Panc1 (cell line): ENCODE measurements at places on chromosomes 7 and 10. TPM values are rescaled to one million over a fixed set of nuclear protein-coding genes. Genes with fewer than 3 reads are reported as not detected.
A peak's percentile ranks its signal among the peaks of the same experiment; 100 is the strongest.

- no peaks in the 10 kb centered on the region for H3K36me3 ChIP-seq
- H3K4me1 ChIP-seq, result no peaks in the 10 kb centered on the region
- no peak overlapping the region for H3K4me3 ChIP-seq
- DNase-seq, result no peak
- H3K27me3 ChIP-seq, result peaks cover 34% of the 10 kb centered on the region
- H3K27ac ChIP-seq, result no peak overlapping the region
Measured at GRCh38 chr7:33076737-33077136, 14.2 kb upstream of the NT5C3A start.

- H3K27me3 ChIP-seq, result no peaks in the 10 kb centered on the region
- no peaks in the 10 kb centered on the region for H3K36me3 ChIP-seq
- H3K27ac ChIP-seq, result no peak overlapping the region
- no peaks in the 10 kb centered on the region for H3K4me1 ChIP-seq
- no peak overlapping the region for H3K4me3 ChIP-seq
Measured at GRCh38 chr10:108132303-108132702, 967.8 kb upstream of the SORCS1 start.

GRCh38 chr7:156334636-156335035, 305.9 kb upstream of the RNF32 start:
- peaks cover 9% of the 10 kb centered on the region; the same call in 1 of the 2 replicates for H3K27me3 ChIP-seq
- H3K27ac ChIP-seq, result no peak overlapping the region
- no peaks in the 10 kb centered on the region for H3K36me3 ChIP-seq
- peak; percentile 18 for DNase-seq
- H3K4me1 ChIP-seq, result no peaks in the 10 kb centered on the region

- no peaks in the 10 kb centered on the region for H3K36me3 ChIP-seq
- no peak for DNase-seq
- no peak overlapping the region for H3K27ac ChIP-seq
- H3K4me3 ChIP-seq, result no peak overlapping the region
- no peaks in the 10 kb centered on the region for H3K27me3 ChIP-seq
Measured at GRCh38 chr10:75098902-75099673, 12.4 kb upstream of the SAMD8 start.

- H3K4me3 ChIP-seq, result no peak overlapping the region
- H3K27me3 ChIP-seq, result no peaks in the 10 kb centered on the region
- H3K4me1 ChIP-seq, result peaks cover 13% of the 10 kb centered on the region
- no peak for DNase-seq
- no peak overlapping the region for H3K27ac ChIP-seq
Measured at GRCh38 chr10:11598712-11599397, 12.6 kb downstream of the USP6NL start.

DNA sequence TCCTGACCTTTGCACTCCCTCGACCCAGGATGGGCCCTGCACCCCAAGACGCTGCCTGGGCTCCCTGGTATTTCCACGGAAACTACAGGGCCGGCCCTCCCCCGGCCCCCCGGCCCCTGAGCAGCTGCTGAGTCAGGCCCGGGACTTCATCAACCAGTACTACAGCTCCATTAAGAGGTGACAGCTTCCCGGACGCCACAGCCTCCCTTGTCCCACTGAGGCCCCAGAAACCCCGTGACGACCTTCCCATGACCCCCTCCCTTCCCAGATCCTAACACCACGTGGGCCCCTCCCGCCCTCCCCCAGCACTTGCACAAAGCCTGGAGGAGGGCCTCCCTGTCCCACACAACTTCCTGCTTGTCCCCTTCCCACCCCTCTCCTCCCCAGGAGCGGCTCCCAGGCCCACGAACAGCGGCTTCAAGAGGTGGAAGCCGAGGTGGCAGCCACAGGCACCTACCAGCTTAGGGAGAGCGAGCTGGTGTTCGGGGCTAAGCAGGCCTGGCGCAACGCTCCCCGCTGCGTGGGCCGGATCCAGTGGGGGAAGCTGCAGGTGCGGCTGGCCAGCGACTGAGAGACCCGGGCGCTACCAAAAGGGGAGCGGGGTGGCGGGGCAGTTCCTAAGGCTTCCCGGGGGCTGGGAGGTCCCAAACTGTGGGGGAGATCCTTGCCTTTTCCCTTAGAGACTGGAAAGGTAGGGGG, 5.7 kb downstream of the NOS3 start:
- no peaks in the 10 kb centered on the region for H3K36me3 ChIP-seq
- no peak for DNase-seq
- no peaks in the 10 kb centered on the region for H3K27me3 ChIP-seq
- no peak overlapping the region for H3K27ac ChIP-seq

DNA sequence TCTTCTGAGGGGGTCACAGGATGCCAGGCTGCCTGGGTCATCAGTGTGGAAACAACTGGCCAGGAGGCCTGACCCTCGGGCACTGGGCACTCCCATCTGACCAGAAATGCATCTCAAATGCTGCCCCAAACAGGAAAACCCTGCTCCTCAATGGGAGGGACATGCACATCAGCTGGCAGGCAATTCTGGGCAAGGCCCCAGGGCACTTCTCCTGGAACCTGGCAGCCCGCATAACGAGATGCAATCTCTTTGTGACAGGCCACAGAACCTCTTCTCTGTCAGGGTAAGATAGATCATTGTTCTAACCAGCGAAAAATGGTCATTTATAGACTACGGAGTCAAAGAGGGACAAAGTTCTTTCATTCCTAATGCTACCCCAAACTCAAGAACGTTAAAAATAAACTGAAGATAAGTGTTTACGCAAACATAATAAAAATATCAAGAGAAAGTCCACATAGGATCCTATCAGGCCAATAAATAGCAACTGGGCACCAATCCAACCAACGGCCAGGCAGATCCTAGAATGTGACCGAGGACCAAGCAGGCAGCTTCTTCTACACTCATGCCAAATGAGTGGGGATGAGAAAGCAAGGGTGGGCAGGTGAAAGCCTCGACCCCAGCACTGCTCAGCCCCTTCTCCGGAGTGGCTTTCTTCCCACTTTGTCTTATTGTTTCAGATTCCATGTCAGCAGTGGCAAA, 212.3 kb downstream of the TCERG1L start:
- H3K36me3 ChIP-seq, result no peaks in the 10 kb centered on the region
- DNase-seq, result no peak
- H3K27me3 ChIP-seq, result no peaks in the 10 kb centered on the region

GRCh38 chr7:46175221-46175620, 254.1 kb upstream of the IGFBP3 start:
- H3K27me3 ChIP-seq, result no peaks in the 10 kb centered on the region
- DNase-seq, result no peak
- H3K36me3 ChIP-seq, result no peaks in the 10 kb centered on the region
- no peaks in the 10 kb centered on the region for H3K4me1 ChIP-seq

- no peak overlapping the region for H3K4me3 ChIP-seq
- no peaks in the 10 kb centered on the region for H3K36me3 ChIP-seq
- no peaks in the 10 kb centered on the region for H3K27me3 ChIP-seq
- DNase-seq, result no peak
Measured at GRCh38 chr7:154781369-154782303, 221.3 kb downstream of the PAXIP1 start.

- no peaks in the 10 kb centered on the region for H3K4me1 ChIP-seq
- no peaks in the 10 kb centered on the region for H3K27me3 ChIP-seq
- DNase-seq, result no peak
- no peak overlapping the region for H3K27ac ChIP-seq
- no peaks in the 10 kb centered on the region for H3K36me3 ChIP-seq
Measured at GRCh38 chr7:7771452-7771851, 53.0 kb upstream of the RPA3 start.

DNA sequence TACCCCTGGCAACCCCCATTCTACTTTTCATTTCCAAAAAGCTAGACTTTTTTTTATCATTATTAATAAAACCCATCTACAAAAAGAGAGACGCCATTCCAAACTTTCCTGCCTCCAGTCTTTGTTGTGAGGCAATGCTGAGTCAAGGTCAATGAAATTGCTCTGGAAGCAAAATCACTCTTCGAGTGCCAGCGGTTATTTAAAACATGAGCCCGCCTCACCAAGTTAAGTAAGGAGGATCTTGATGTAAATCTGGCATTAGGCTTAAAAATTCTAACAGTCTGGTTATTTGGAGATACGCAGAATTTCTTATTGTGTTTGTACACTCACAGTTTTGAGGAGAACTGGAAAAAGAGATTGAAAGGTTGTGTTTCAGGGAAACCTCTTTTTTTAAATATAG, 1196.3 kb downstream of the TYW1 start:
- H3K27me3 ChIP-seq, result no peaks in the 10 kb centered on the region
- no peaks in the 10 kb centered on the region for H3K4me1 ChIP-seq
- no peak overlapping the region for H3K4me3 ChIP-seq
- no peaks in the 10 kb centered on the region for H3K36me3 ChIP-seq
- no peak for DNase-seq

DNA sequence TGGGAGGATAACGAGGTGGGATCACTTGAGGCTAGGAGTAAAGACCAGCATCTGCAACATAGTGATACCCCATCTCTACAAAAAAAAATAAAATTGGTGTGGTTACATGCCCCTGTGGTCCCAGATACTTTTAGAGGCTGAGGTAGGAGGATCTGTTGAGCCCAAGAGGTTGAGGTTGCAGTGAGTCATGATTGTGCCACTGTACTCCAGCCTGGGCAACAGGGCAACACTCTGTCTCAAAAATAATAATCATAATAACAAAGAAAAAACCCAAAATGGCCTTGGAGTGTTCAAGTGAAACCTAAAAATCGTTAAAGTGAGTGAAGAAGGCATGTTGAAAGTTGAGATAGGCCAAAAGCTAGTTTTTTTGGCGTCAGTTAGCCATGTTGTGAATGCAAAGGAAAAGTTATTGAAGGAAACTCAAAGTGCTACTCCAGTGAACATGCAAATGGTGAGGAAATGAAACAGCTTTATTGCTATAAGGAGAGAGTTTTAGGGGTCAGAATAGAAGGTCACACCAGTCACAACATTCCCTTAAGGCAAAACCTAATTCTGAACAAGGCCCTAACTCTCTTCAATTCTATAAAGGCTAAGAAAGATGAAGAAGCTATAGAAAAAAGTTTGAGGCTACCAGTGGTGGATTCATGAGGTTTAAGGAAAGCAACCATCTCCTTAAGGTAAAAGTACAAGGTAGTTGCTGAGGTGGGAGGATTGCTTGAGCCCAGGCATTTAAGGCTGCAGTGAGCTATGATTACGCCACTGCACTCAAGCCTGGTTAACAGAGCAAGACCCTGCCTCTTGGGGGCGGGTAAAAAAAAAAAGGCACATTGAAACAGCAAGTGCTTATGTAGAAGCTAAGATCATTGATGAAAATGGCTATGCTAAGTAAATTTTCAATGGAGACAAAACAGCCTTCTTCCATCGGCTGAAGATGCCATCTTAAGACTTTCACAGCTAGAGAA, 45.4 kb upstream of the STOX1 start:
- H3K27me3 ChIP-seq, result no peaks in the 10 kb centered on the region
- H3K4me3 ChIP-seq, result no peak overlapping the region
- DNase-seq, result no peak
- no peak overlapping the region for H3K27ac ChIP-seq

DNA sequence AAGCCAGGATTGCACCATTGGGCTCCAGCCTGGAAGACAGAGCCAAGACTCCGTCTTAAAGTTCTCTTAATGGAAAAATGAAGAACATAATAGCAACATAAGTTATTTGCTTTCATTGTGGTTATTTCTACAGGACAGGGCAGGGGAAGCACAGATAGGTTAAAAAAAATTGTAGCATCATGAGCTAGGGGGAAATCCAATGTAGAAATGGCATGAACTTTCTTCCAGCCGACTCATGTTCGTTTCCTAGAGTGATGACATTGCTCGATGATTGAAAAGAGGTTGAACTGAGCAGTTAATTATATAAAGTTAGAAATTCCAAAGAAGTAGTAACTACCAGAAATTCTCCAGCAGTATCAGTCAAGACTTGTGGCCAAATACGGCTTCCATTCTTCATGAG, 64.9 kb downstream of the DAGLB start:
- no peak for DNase-seq
- no peaks in the 10 kb centered on the region; the same call in 1 of the 2 replicates for H3K36me3 ChIP-seq
- H3K27me3 ChIP-seq, result no peaks in the 10 kb centered on the region
- no peak overlapping the region for H3K4me3 ChIP-seq
- H3K27ac ChIP-seq, result peak overlapping the region; percentile 23; the same call in 1 of the 2 replicates

GRCh38 chr10:46558122-46558391, 1.6 kb upstream of the GPRIN2 start:
- H3K27me3 ChIP-seq, result no peaks in the 10 kb centered on the region; the same call in 1 of the 2 replicates
- peak overlapping the region; percentile 52 for H3K27ac ChIP-seq
- no peak overlapping the region for H3K4me3 ChIP-seq
- no peaks in the 10 kb centered on the region for H3K36me3 ChIP-seq
- peaks cover 24% of the 10 kb centered on the region for H3K4me1 ChIP-seq
- no peak for DNase-seq

DNA sequence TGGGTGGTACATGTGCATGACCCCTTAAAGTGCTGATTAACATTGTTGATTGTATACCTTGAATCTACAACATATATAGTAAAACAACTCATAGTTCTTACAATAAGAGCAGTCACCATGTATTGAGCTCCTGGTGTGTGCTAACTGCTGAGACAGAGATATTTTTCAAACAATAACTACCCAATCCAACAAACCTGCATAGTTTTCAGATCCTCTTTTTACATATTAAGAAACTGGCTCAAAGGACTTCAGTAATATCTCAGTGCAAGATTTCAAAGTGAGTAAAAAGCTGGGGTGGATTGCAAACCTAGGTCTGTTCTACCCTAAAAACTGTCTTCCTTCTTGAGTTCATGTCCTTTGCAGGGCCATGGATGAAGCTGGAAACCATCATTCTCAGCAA, 272.2 kb downstream of the SNX13 start:
- no peaks in the 10 kb centered on the region for H3K27me3 ChIP-seq
- H3K4me1 ChIP-seq, result no peaks in the 10 kb centered on the region
- no peaks in the 10 kb centered on the region for H3K36me3 ChIP-seq
- no peak overlapping the region for H3K4me3 ChIP-seq
- H3K27ac ChIP-seq, result no peak overlapping the region
- no peak for DNase-seq

DNA sequence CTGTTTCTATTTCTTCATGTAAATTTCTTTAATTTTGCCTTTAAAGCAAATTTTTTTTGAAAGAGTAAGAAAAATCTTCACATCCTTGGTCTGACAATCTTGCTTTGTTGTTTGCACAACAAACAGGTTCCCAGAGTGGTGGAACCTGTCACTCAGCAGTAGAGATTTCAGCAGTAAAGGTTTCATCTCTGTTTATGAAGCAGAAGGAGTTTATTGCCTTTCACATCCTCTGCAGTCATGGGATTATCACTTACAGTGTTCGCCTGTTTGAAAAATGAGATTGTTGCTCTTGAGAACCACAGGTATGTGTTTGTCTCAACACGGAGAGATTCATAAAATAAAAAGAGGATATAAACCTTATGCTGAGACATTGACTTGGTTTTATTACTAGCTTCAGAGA, 342.6 kb downstream of the IPMK start:
- DNase-seq, result no peak
- no peaks in the 10 kb centered on the region for H3K36me3 ChIP-seq
- no peak overlapping the region for H3K4me3 ChIP-seq
- no peak overlapping the region for H3K27ac ChIP-seq
- no peaks in the 10 kb centered on the region for H3K27me3 ChIP-seq
- H3K4me1 ChIP-seq, result no peaks in the 10 kb centered on the region

- no peak overlapping the region for H3K4me3 ChIP-seq
- H3K27ac ChIP-seq, result no peak overlapping the region
- H3K27me3 ChIP-seq, result no peaks in the 10 kb centered on the region
- no peak for DNase-seq
Measured at GRCh38 chr7:69213878-69214277, 384.4 kb upstream of the AUTS2 start.

GRCh38 chr7:17402628-17403278, 104.3 kb downstream of the AHR start:
- no peak overlapping the region for H3K4me3 ChIP-seq

VAX1 gene
- 4.6 TPM for total RNA-seq

NPC1L1 gene
- not detected for total RNA-seq

PRSS37 gene
- total RNA-seq, result not detected

SFMBT2 gene
- 1.3 TPM for total RNA-seq

PHKG1 gene
- total RNA-seq, result 0.67 TPM

LIPF gene
- total RNA-seq, result not detected

ATOH7 gene
- total RNA-seq, result 0.28 TPM

WIPF3 gene
- total RNA-seq, result 2.0 TPM

TRIM73 gene
- total RNA-seq, result 4.1 TPM
